ENCODE measurements at places on chromosomes 5 and 9. TPM values are rescaled to one million over a fixed set of nuclear protein-coding genes. Genes with fewer than 3 reads are reported as not detected.

The FCN2 gene
- total RNA-seq, result not detected

The TBCA gene
- total RNA-seq, result 147 TPM

GRCh38 chr9:123397975-123398374, 42.0 kb downstream of the CRB2 start:
- H3K36me3 ChIP-seq, result no peaks in the 10 kb centered on the region
- H3K27me3 ChIP-seq, result no peaks in the 10 kb centered on the region
- no peak overlapping the region for H3K27ac ChIP-seq

DNA sequence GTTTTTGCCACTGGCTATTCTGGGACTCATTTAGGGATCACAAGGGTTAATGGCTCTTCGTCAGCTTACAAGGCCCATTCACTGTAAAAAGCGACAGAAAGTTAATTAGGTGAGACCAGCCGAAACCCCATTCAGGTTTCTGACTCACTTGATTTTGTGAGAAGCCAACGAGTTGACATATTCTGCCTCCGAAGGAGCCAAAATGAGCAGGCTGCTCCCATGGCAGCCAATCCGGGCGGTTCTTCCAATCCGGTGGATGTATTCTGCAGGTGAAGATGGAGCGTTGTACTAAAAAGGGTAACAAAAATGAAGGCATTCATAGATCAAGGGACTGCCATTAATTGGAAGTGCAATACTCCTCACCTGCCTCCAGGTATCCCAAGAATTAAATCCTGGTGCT, 39.7 kb downstream of the DDX31 start:
- H3K27ac ChIP-seq, result no peak overlapping the region
- no peaks in the 10 kb centered on the region for H3K27me3 ChIP-seq
- no peak for DNase-seq

GRCh38 chr5:151886546-151887275, 37.9 kb downstream of the GLRA1 start:
- H3K27me3 ChIP-seq, result no peaks in the 10 kb centered on the region
- no peak overlapping the region for H3K4me3 ChIP-seq
- DNase-seq, result no peak
- no peak overlapping the region for H3K27ac ChIP-seq
- H3K36me3 ChIP-seq, result no peaks in the 10 kb centered on the region

Measured in left ventricle myocardium inferior (tissue), 1 donor.